NB4 (cell line): ENCODE measurements at places on chromosomes 11 and 22.

GRCh38 chr22:44195189-44195871 lies 14.6 kb downstream of the PARVG start:
- no peak for DNase-seq

- DNase-seq, result peak; percentile 19
Measured at GRCh38 chr11:44456544-44457300, 108.7 kb upstream of the CD82 start.

DNA sequence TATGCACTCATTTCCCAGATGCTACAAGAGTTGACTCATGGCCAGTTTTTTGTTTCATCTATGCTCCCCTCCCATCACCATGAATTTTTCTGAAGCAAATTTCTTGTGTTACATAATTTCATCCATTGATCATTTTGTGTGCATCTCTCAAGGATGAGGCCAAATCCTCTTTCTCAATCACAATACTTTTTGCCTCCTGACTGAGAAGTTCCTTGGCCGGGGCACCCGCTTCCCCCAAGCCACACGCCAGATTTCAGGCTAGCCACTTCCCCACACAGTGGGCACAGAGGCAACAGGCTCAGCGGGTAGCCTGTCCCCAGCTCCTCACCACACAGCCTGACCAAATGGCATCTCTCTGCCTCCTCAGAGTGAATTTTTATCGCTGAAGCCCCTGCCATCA lies 9.8 kb upstream of the DSCAML1 start:
- DNase-seq, result peak; percentile 44

DNA sequence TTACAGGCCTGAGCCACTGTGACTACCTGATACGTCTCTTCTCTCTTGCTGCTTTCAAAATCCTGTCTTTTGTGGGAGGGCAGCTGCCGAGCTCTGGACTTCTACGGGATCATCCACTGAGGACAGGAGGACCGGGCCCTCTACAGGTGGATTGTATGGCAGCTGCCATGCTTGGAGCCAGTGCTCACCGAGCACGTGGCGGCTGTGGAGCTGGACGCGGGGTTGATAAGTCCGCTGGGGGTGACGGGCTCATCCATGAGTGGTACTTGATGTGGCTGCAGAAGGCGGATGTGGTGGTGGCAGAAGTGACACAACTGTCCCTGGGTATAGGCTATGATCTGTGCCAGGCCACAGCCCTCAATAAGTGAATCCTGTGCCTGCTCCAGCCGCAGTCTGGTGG lies 1.8 kb upstream of the CYP2D6 start:
- DNase-seq, result no peak

- no peak for DNase-seq
Measured at GRCh38 chr11:18064450-18065054, 18.5 kb upstream of the TPH1 start.

- DNase-seq, result no peak
Measured at GRCh38 chr11:111378861-111379601, at the start of gene POU2AF1. Gene POU2AF1, minus strand, starts transcription at chr11:111379275. Its CDS starts 98 bp downstream, at chr11:111379177.

- no peak for DNase-seq
Measured at GRCh38 chr11:8000390-8000789, 13.3 kb downstream of the EIF3F start.

DNA sequence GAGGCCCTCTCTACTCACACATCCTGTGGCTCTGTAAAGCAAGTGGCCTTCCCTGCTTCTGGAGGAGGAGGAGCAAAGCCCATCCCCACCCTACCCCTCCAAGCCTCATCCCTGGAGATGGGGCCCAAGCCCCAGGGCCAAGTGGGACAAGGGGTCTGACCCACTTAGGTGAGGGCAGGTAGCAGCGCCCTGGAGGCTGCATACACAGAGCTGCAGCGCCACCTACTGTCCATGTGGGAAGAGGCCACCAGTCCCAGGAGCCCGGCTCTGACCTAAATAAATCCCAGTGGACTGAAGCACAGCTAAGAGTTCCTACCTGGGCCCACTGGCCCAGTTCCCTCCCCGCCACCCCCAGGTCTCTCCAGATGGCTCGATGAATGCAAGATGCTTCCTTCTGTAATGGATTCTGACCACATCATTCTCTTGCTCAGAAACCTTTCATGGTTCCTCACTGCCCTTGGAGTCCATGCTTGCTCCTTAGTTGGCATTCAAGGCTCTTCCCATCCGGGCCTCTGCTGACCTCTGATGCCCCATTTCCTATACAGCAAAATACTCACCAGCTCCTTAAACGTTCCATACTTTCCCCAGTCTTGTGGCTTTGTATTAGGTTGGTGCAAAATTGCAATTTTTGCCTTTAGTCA lies 62.1 kb downstream of the THAP12 start:
- DNase-seq, result peak; percentile 83

GRCh38 chr22:37492428-37493344 lies 6.5 kb upstream of the MFNG start:
- peak; percentile 57 for DNase-seq

DNA sequence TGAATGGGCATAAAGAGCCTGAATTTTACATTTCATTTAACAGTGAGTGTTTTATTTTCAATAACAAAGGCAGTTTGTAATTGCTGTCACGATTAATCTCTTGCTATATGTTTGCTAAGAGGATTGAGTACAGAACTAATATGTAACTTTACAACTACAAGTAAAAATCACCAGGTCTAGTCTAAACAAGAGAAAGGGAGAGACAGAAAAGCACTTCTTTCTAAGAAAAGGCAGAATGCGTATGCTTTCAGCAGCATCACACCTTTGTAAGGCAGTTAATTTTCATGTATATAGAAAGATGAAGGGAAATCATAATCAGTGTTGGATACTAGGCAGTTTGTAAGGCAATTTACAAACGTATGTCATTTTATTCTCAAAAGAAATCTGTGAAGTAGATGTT lies 169.8 kb downstream of the NELL1 start:
- no peak for DNase-seq

- no peak for DNase-seq
Measured at GRCh38 chr22:47608421-47608820, 846.0 kb downstream of the TBC1D22A start.

- no peak for DNase-seq
Measured at GRCh38 chr11:1053121-1053901, 16.8 kb upstream of the MUC6 start.

- no peak for DNase-seq
Measured at GRCh38 chr22:44576311-44577260, 78.6 kb upstream of the RTL6 start.

DNA sequence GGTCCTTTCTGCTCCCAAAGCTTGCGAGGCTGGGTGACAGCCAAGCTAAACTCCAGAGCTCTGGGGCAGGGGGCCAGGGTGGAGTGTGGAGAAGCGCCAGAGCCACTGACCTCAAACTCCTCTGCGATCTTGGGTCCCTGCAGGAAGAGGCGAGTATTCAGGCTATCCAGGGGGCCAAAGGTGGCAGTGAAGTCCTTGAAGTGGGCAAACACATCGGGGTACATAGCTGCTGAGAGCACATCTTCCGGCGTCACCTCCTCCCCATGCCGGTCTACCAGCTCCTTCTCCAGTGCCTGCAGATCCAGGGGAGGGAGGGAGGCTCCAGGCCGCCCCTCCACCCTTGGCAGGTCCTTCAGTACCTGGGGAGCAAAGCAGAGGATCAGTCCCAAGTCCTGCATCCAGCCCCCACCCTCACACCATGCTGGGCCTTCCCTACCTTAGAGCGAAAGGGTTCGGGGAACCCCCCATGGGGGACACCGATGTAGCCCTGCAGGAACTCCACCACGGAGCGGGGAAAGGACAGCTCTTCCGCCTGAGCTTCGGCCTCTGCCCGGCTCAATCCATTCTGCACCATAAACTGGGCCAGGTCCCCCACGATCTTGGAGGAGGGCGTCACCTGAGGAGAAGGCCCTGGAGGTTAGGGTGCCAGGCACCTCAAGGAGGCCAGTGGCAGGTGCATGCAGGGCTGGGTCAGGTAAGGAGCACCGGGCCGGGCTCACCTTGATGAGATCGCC lies 6.4 kb downstream of the RCE1 start:
- no peak for DNase-seq

- no peak for DNase-seq
Measured at GRCh38 chr11:91869686-91870085, 354.9 kb upstream of the FAT3 start.

DNA sequence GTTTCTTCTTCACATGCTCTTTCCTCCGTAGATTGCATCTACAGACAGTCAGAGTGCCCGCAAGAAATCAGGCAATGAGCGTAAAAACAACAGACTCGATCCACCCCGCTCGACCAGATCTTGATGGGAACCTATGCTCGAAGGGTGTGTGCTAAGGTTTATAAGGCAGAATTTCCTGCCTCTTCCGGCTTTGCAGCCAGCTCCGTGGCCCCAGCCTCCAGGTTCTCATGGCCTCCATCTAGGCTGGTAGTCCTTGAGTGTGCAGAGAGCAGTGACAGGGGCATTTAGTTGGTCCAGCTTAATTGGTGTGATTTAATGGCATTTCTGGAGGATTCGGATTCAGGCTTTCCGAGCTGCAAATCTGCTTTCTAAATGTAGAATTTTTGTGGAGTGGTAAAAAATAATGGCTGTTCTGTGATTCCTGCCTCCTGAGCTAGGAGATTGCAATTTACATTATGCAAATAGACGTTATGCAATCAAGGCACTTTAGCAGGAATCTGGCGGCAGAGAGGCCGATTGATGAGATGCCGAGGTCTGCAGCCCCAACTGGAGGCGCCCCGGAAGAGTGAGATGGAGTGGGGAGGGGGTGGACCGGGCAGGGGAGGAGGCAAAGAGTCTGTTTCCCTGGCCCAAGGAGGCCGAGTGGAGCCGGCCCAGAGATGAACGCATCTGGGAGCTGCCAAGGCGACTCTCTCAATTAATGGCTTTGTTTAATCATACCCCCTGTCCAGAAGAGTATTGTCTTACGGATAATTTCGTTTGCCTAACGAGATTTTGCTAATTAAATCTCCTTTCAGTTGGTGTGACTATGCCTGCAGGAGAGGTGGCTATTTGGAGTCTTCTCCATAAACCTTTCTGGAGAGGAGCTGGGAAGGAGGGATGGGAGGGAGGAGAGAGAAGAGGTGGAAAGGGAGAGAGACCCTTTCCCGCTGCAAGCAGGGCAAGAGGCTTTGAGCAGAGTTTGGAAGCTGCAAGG lies 75.3 kb downstream of the PKNOX2 start:
- DNase-seq, result no peak

GRCh38 chr11:63614136-63614671 lies at the start of gene PLAAT3:
Gene PLAAT3, minus strand, starts transcription at chr11:63614433. Its CDS starts 419 bp downstream, at chr11:63614014.
- peak; percentile 41 for DNase-seq

DNA sequence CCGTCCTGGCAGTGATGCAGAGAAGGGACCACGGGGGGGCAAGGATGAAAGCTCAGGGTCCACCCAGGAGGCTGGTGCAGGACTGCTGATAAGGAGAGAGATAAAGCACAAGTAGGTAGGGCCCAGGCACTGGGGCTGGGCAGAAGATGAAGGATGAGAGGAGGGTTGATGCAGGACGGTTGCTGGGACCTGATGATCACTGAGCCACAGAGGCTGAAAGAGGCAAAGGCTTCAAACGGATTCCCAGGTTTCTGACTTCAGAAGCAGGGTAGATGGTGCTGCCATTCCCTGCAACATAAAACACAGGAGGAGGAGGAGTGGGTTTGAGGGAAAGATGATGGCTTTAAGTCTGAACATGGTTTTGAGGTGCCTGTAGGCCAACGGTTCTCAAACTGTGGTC lies 148.5 kb downstream of the TTC17 start:
- DNase-seq, result no peak

- no peak for DNase-seq
Measured at GRCh38 chr11:72513411-72513810, 79.1 kb upstream of the CLPB start.

- DNase-seq, result peak; percentile 54
Measured at GRCh38 chr11:11931461-11932055, 76.9 kb downstream of the DKK3 start.

DNA sequence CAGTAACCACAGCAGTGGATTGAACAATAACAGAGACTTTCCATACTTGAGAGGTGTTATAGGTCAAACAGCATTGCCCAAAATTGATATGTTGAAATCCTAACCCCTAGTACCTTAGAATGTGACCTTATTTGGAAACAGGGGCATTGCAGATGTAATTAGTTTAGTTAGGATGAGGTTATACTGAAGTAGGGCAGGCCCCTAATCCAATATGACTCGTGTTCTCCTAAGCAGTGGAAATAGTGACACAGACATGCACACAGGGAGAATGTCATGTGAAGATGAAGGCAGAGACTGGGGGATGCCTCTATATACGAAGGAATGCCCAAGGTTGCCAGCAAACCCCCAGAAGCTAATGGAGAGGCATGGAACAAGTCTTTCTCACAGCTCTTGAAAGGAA lies 270.5 kb downstream of the TENM4 start:
- no peak for DNase-seq

GRCh38 chr11:32701616-32702015 lies 92.8 kb downstream of the CCDC73 start:
- no peak for DNase-seq

- no peak for DNase-seq
Measured at GRCh38 chr22:45059296-45059695, 49.5 kb upstream of the PHF21B start.

- no peak for DNase-seq
Measured at GRCh38 chr11:119445850-119446249, 22.9 kb upstream of the THY1 start.

DNA sequence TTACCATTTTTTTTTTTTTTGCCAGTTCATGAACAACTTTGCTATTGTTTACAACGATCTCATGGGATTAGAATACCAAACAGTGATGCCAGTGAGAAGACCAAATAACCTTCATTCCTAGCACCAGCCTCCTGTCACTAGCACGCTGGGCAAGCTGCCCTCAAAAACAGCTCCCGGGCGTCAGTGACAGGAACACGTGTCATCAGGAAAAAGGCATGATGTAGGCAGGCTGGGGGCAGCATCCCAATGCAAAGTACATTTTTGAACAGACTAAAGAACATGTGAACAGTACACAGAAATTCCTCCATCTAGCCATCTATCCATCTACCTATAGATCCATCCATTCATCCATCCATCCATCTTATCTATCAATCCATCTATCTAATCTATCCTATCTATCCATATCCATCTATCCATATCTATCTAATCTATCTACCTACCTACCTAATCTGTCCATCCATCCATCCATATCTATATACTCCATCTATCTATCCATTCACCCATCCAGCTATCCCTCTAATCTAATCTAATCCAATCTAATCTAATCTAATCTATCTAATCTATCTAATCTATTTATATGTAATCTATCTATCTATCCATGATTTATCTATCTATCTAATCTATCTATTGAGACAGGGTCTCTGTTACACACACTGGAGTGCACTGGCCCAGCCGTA lies 378.5 kb downstream of the SHANK2 start:
- no peak for DNase-seq

DNA sequence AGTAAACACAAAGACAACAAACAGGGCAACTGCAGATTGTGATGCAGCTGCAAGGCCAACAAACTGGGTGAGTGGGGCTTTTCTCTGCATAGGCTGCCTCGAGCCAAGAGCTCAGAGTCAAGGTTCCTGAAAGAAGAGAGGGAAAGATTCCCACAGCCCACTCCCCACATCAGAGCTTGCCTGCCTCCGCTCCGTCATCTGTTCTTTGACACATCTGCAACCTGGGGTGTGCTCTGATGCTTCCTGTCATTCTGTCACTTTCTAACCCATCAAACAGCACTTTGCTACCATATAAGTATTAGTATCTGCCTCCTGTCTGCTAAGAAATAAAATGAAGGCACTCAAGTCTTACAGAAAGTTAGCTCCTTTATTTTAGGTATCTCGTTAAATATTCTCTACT lies 46.9 kb downstream of the C22orf31 start:
- DNase-seq, result no peak

- DNase-seq, result peak; percentile 5
Measured at GRCh38 chr11:26651916-26652315, 69.9 kb downstream of the SLC5A12 start.
